NCI-H1092 (cell line): ENCODE measurements at places on chromosomes 12 and 14.

GRCh38 chr14:104286086-104286485 lies 147.7 kb downstream of the KIF26A start:
- DNase-seq = no peak

GRCh38 chr12:74922117-74922516 lies 287.5 kb downstream of the KCNC2 start:
- DNase-seq = no peak

- no peak for DNase-seq
These were observed 3.1 kb upstream of the ATF7IP start for GRCh38 chr12:14362352-14362751.

GRCh38 chr14:65329911-65330310 lies 82.6 kb upstream of the FUT8 start:
- no peak for DNase-seq

DNA sequence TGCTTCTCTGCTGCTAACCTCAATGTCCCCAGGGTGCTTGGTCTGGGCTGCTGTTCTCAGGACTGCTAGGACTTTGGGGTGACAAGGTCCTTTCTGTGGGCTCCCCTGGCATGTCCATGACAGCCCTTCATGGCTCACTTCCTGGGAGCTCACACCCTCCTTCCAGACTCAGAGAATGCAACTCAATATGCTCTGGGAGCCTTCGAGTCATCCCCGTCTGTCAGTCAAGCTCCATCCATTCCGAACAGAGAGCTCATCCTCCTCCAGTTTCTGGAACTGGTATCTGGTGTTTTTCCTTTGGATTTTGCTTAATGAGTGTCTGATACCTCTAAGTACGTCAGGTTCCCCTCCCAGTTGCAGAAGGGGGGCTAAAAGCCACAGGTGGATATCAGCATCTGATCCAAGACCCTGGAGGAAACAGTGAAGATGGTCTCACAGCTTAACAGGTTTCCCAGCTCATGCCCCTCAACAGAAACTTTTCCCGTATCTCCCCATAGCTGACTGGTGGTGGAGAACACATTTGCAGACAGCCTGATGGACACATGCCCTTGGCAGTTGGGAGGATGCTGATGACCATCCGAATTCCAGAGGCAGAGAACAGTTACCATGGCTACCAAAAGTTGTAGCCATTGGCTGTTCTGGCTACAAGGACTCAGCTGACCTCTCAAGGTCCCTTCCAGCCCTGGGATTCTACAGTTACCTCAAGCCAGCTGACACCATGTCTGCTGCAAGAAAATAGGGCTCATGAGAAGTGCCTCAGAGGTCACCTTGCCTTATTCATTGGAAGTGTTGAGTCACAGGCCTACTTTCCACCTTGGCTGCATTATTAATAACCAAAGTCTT lies 9.5 kb upstream of the RAB35 start:
- DNase-seq = no peak

- no peak for DNase-seq
These were observed 47.7 kb upstream of the MAP3K9 start for GRCh38 chr14:70856851-70857495.

GRCh38 chr12:53950437-53950773 lies 4.3 kb upstream of the HOXC12 start:
- DNase-seq = no peak
